Kidney capillary endothelial cell (primary cell): ENCODE measurements at places on chromosomes 4 and X.

- DNase-seq, result no peak
These were observed 31.7 kb downstream of the SORCS2 start for GRCh38 chr4:7224001-7224400.

DNA sequence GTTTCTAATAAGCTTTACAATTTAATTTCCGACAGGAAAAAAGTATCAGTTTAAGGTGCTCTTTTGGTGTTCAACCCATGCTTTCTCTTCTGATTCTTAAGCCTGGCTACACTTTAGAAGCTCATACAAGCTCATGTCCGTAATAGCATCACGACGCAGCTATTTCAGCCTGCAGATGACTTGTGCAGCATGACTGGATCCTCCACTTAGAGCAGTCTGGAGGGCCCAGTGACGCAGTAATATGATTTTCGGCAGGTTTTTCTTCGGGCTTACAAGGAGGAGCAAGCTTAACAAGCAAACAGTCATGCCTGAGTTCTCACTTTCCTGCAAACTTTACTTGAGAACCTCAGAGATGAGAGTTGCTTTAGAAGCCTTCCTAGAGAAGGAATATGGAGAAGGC, 85.3 kb upstream of the MAML3 start:
- DNase-seq, result no peak

GRCh38 chrX:23952984-23953907, 45.4 kb downstream of the CXorf58 start:
- DNase-seq, result no peak

- DNase-seq, result no peak
These were observed 185.1 kb downstream of the ARHGAP6 start for GRCh38 chrX:11480626-11481025.

DNA sequence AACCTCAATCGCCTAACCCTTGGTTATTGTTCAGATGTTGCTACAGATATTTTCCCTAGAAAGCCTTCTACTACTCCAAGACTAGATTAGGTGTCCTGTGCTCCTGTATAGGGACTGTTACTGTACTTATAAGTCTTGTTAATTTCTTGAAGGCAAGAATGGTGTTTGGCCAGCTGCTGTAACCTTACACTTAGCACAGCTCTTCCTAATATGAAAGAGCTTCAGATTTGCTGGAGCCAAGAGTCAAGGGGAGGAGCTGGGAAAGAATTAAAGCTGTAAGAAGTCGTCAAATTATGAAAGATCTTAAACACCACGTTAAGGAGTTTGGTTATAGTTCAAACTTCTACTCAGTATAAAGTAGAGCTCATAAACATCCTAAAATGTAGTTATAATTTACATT, 245.9 kb upstream of the TLL1 start:
- no peak for DNase-seq

DNA sequence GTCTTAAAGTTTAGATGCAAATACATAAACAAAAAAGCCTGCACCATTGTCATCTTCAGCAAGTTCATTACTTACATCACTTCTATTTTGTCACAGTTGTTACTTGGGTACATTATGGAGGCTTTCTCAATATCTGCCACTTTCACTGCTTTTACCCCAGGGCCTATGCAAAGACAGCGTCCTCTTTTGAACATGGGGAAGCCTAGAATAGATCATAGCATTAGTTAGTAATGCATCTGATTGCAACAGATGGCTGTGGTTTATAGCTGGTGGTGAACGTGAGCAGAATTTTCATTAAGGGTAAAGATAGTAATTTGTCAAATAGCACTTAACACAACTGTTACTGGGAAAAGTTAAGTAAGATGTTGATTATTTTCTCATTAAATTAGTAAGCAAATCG, 729 bp downstream of the CXCL11 start:
- DNase-seq, result no peak

GRCh38 chrX:94744786-94745185, 1070.8 kb downstream of the FAM133A start:
- no peak for DNase-seq
